ENCODE measurements at places on chromosomes 6 and 20.

- DNase-seq, result no peak
Observed at GRCh38 chr6:98124171-98124570, 710.2 kb upstream of the POU3F2 start.

GRCh38 chr6:33781131-33781975 lies 7.6 kb downstream of the LEMD2 start:
- no peak for DNase-seq

DNA sequence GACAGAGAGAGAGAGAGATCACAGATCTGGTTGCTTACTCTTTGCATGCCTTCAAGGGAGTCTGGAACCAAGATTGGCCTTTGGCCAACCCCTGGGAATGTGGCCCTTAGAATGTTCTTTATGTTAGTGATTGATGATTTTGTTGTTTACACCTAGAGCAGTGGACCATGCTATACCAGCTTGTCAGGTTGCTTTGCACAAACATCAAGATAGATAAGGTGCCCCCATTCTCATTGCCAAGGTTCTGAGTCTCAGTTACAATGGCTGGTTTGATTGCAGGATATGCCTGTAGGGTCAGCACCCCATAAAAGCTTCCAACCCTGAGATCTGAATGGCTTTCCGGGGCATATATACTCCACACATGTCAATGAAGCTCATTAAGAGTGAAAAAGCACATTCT lies 53.5 kb upstream of the SLC2A12 start:
- no peak for DNase-seq

DNA sequence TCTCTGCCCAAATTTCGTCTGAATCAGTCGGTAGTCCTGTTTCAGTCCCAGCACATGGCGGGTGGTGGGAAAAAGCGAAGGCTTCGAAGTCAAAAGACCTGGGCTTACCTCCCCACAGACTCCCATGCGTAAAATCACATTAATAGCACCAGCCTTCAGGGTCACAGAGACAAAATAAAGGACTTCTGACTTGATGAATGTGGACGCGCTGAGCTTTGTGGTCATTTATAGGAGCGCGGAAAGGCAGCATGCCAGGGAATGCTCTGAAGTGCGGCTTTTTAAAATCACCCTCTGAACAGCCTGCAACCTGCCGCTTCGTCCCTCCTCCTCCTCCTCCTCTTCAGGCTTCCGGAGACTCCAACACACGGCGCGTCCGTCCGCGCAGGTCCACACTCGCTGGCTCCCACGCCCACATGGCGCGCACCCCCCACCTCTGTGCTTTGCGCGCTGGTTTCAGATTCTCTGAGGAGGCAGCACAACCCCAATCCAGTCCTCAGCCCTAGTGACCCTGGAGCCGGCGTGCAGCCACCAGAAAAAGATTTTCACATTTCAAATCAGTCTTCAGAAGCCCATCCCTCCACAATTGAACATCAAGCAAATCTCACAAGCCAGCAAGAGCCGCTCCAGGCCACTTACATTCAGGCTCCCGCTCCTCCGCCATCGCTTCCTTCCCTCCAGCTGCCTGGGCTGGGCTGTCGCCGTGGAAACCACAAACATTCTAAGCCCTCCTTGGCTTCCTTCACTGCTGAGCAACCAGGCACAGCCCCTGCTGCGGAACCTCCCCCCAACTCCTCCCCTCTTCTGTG lies at the start of gene C6orf118:
Gene C6orf118, minus strand, starts transcription at position 680 of the 806 bp plus-strand sequence. Its CDS starts 19 bp downstream, at position 661.
- DNase-seq, result no peak

DNA sequence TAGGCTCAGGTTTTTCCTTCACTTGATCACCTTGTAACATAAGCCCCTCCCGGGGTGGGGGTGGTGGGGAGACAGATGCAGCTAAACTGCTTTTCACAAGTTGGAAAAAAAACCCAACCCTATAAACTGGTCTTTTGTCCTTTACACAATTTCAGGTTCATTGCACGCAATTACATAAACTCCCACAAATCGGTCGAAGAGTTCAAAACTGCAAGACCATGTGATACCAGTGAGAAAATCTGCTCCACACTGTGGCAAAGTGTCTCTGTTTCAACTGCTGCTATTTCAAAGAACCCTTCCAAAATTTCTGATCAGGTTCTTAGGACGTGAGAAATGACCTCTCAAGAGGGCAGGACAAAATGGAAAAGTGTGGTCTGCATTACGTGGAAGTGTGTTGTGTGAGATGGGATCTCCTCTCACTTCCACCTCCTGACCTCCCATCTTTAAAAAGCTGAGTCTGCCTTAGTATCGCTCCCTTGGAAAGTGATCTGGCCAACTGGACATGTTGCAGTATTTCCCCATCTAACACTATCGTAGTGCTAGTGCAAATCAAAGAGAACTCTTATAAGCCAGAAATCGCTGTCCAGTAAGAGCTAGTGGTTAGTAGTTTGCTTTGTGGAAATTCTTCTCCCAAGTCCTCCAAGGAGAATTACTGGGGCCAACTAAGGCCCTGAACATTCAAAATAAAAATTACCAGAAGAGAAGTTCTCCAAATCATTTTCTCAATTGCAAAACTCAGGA lies 60.1 kb downstream of the PRND start:
- DNase-seq, result no peak

DNA sequence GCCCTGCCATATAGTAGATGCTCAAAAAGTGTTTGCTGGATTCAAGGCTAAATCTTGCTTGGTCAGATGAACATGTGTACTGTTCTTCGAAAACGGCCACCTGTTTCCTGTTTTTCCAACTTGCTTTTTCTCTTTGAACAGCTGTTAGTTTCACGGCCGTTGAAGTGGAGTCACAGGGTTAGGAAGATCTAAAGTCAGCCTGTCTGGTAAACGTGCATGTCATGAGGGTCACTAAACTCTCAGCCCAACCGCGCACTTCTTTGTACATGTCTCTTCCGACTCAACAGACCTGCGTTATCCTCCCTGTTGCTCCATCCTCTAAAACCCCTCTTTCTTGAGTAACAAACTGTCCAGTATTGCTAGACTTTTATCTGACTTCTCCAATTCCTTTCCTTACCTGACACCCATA lies 93.2 kb upstream of the MAN1A1 start:
- DNase-seq, result no peak

GRCh38 chr6:79146421-79146820 lies 68.4 kb upstream of the PHIP start:
- DNase-seq, result no peak

DNA sequence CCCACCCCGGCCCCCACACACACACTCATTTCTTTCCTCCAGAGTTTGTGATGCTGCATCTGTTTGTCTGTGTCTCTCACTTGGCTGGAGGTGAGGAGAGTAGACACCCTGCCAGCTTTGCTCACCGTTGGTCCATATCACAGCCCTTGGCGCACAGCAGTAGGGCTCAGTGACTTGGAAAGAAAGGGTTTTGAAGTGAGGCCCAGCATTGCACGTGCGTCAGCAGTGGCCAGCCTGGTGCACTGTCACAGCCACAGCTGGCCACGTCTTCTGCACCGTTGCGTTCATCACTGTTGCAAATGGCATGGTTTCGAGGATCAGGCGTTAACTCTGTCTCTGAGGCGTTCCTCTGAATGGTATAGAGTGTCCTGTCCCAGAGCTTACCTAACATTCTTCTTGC lies 3.7 kb downstream of the WFDC5 start:
- DNase-seq, result no peak

- no peak for DNase-seq
Observed at GRCh38 chr6:18019539-18020534, 32.4 kb upstream of the KIF13A start.

DNA sequence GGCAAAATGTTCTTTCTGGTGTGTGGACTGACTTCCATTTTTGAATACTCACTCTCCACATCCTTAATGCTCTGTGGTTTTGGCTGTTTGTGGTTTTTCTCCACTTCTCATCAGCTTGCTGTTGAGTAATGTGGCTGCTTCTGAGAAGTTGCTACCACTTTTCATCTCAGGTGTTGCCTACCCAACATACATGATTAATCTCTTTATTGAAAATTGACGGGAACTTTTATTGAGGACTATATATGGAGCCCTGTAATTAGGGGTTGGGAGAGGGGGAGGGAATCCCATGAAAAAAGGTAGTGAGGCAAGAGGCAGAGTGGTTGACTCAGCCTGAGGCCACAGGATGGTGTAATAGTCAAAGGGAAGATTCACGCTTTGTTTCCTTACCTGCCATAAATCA lies 17.6 kb downstream of the IL22RA2 start:
- DNase-seq, result no peak

DNA sequence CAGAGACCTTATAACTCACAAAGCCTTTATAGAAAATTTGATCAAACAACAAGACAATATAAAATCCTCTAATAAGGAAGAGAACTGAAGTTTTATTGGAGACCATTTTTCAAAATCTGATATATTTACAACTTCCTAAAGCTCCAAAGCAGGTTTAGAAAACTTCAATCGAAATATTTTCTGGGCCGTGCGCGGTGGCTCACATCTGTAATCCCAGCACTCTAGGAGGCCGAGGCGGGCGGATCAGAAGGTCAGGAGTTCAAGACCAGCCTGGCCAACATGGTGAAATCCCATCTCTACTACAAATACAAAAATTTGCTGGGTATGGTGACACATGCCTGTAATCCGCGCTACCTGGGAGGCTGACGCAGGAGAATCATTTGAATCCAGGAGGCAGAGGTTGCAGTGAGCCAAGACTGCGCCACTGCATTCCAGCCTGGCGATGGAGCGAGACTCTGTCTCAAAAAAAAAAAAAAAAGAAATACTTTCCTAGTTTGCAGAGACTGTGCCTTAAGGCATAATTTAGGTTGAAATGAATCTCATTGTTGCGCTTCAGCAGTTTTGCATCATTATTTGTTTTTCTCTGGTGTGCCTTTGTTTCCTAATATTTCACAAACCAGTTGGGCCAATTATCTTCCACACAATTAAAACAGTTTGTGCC lies 60.6 kb upstream of the ASIP start:
- DNase-seq, result no peak

GRCh38 chr6:64083261-64083660 lies 447.7 kb downstream of the PHF3 start:
- DNase-seq, result no peak

DNA sequence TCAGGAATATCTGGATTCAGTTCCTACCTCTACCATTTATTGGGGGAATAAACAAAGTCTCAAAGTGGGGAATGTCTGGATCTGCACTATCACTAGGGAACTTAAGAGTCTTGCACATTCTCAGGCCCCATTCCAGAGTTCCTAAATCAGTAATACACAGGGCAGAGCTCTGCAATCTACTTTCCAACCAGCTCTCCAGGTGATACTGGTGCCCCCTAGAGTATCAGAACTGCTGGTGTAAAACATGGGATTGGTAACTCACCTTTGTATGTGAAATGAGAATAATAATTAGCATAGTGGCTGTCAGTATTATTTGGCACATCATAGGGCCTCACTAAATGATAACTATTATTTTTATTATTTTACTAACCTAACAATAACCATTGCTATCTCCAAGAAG lies 278.8 kb upstream of the IMPG1 start:
- DNase-seq, result no peak
